ENCODE measurements at places on chromosomes 11 and 22.

DNA sequence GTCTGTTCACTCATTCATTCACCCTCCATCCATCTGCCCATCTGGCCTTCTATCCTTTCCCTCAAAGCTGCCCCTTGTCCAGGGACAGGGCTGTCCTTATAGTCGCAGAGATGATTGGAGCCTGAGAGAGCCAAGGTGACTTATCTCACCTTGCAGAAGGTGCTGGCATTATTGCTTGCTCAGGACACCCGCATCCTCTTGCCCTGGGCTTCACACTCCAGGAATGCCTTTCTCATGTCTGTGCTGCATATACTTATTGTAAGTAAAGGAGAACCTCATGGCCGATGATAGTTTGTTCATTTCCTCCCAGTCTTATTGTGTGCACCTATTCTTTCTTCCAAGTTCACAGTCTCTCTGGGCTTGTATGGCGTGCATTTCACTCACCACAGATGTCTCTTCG, 49.1 kb upstream of the CCDC188 start:
- no peak for DNase-seq

- DNase-seq: no peak
Measured at GRCh38 chr11:68324241-68324640, 11.8 kb downstream of the LRP5 start.

DNA sequence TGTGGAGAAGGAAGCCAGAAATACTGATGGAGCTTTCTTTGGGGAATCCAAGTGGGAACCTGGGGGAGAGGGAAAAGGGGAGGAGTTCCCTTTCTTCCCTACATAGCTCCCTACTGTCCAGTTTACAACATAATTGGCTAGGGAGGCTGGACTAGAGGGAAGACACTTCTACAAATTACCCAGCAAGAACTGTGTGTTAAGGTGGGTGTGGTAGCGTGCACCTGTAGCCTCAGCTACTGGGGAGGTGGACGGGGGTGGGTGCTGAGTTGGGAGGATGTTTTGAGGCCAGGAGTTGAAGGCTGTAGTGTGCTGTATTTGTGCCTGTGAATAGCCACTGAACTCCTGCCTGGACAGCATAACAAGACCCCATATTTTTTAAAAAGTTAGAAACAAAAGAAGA, 74.0 kb downstream of the NAV2 start:
- no peak for DNase-seq

DNA sequence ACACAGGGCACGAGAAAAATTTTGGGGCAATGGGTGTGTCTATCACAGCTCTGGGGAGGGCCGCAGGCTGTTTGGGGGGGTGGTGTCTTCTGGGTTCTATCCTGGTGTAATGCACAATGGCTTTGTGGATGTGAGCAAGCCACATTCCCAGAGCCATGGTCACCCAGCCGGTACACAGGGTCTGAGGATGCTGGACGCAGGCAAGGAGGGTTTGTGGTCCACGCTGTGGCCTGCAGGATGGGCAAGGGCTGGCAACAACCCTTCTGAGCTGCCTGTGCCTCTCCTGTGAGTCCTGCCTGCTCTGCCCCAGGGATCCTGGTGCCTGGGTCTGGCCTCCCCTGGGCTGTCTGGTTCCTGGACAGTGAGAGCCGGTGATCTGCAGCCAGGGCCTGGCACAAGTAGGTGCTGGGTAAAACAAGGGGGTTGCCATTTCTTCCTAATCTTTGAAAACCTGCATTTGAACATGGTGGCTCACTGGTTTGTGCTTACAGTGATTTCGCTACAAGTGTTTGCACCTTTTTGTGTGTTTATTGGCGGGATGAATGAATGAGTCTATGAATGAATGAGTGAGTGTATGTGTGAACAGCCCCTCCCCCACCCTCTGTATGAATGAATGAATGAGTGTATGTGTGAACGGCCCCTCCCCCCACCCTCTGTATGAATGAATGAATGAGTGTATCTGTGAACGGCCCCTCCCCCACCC, 4.4 kb upstream of the MRPL23 start:
- no peak for DNase-seq

DNA sequence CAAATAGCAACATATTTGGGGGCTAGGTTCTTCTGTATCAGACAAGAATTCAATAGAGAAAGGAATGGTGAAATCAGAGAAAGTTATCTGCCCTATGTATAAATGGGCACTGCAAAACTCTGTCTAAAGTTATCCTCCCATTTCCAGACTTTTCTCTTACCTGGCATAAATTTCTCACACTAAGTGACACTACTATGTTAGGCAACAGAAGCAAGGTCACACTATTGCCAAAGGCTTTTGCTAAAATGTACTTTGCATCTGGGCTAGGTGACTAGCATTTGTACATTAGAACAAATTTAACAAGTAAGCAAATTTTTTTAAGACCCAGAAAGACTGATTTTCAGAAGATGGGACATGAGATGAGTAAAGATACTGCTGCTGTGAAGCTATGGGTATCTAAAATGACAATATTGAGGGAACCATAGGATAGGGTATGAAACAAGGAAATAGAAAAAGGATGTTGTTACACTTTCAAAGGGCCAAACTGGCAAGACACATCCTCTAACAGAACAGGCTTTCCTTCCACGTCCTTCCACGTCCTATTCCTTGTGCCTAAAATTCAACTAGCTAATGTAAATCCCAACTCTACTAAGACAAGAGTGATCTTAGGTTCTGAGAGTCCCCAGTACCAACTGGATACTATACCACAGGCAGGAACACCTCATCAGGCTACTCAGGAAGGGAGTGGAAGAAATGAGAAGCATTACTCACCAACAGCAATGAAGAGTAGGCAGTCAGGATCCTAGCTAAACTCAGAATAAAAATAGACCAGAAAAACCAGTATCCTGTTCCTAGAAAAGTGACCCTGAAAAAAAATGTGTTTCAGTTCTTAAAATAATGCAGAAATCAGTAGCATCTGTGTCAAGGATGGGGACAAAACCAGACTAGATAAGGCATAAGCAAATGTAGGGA, 22.6 kb downstream of the GDPD4 start:
- DNase-seq: no peak

DNA sequence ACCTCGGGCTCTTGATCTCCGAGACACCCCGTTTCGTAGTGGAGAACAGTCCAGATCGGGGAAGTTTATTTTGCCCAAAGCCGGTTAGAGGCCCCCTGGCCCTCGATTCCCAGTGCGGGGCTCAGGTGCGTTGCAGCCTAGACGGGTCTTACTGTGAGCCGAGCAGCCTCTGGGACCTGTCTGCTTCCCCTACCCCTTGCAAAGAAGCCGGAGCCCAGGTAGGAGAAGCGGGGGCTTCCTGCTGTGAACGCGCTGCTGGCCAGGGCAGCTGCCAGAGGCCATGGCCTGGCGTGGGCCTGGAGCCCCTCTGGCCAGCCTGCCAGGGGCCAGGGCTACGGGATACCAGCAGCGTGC, 621 bp downstream of the TSPO start:
- DNase-seq: peak; percentile 48
